Activated CD4-positive, alpha-beta T cell treated with anti-CD3 and anti-CD28 coated beads for 1 hour (primary cell): ENCODE measurements at places on chromosomes 6 and 20.

GRCh38 chr6:163188746-163189145 is 225.8 kb upstream of the QKI start:
- no peak for DNase-seq

GRCh38 chr6:28789553-28790083 is 134.2 kb downstream of the TRIM27 start:
- no peak for DNase-seq

- no peak for DNase-seq
These were observed 23.0 kb downstream of the IL17F start for GRCh38 chr6:52221302-52221701.

DNA sequence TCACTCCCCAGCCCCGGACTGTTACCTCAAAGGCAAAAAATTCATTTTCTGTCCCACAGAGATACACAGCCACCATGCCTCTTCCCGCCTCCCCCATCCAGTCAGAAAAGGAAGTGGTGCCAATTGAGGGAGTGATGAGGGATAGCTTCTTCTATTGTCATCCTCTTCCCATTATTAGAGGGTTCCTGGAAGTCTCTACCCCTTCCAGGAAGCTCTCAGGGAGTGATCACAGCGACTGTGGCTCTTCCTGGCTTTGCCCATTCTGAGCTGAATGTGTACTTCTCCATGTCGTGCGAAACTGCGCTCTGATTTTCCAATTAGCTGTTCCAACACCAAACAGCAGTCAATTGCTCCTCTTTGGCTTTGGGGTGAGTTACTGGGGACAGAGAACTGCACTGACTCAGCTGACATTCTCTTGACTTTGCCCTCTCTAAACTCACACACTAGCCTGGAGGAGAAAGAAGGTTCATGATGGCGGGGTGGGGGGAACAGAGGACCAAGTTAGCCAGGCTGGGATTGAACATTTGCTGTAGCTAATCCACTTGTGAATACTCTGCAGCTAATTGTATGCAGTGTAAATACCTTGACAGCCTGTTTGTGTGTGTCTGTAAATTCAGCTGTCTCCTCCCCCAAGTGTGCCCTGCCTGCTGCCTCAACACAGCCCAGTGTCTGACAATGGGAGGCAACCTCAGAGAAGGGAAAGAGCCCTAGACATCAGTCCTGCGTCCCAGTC is 2.4 kb upstream of the MDGA1 start:
- no peak for DNase-seq

GRCh38 chr6:144849920-144850319 is 564.8 kb downstream of the UTRN start:
- no peak for DNase-seq

- DNase-seq = no peak
These were observed 21.3 kb downstream of the SNAP25 start for GRCh38 chr20:10239954-10240353.

DNA sequence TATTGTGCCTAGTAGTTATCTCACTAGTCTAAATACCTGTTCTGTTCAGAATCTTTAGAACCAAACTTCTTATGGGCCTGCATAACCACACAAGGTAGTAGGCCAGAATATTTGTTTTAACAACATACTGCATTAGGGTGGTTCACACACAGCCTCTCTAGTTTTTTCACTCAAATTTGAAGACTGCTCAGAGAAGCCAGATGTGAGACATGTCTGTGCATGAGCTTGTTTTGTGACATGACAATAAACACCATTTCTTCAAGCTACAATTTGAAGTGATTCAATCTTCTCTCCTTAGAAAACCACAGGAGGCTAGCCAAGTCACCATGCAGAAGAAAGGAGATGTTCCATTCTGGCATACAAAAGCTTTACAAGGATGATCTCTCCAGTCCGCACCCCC is 135.6 kb downstream of the MMS22L start:
- no peak for DNase-seq

- no peak for DNase-seq
These were observed 1.5 kb downstream of the RALY start for GRCh38 chr20:33995053-33995831.

GRCh38 chr6:79557673-79558467 is 20.6 kb upstream of the LCA5 start:
- no peak for DNase-seq

DNA sequence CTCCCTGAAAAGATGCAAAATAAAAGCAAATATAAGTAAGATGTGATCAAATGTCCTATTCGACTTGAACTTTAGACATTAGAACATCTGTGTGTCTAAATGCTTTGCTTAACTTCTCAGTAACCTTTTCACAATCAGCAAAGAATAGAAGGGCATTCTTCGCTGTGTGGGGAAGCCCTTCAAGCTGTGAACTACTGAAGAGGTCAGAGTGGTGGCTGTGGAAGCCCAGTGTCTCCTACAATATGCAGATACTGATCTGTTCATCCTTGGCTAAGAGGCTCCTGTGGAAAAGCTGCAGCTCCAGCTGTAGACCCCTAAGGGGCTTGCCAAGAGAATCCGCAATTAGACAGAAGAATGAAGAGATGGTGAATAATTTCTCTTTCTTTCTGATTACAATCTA is 400.3 kb upstream of the SASH1 start:
- no peak for DNase-seq

GRCh38 chr6:56744528-56744927 is 101.8 kb upstream of the DST start:
- no peak for DNase-seq

- no peak for DNase-seq
These were observed 376.4 kb downstream of the HACE1 start for GRCh38 chr6:104483225-104483834.

DNA sequence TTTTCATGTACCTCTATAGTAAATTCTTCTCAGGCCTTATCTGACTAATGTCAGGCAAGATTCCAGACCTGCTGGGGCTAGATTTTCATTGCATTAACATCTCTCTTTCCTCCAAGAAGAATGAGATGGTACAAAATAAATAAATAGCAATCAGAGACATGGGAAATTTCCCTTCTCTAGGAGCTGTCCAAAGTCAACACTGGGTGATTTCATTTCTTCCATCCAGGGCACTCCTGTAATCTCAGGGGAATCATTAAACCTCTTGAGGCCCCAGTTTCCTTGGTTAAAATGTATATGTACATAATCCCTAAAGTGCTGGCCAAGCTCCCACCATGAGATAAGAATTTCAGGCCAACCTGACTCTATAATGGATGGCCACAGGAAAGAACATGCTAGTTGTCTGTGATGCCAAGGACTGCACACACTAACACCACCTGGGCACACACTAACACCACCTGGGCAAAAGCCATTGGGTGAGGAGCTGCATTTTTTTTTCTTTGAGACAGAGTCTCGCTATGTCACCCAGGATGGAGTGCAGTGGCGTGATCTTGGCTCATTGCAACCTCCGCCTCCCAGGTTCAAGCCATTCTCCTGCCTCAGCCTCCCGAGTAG is 912 bp downstream of the IL17F start:
- DNase-seq = no peak

DNA sequence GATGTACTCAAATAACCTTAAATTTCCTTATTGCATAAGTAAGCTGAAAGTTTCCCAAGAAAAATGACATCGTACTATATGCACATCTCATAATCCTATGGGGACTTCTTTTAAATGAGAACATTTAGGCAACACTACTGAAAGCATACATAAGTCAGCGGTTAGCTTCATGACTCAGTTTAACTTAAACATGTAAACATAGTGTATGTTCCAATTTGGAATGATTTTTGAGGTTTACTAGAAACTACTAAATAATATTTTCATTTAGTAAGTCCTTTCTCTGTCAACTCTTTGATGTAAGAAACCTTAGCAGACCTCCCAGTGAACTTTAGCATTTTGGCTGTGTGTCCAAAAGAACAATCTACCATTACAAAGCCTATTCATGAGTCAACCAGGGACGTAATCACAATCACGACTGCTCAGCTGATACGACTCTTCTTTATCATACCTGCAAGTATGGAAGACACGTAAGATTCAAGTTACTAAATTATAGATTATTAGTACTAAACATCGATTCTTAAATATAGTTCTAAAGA is 19.3 kb downstream of the HIVEP2 start:
- no peak for DNase-seq

- no peak for DNase-seq
These were observed 36.0 kb upstream of the FOXO3 start for GRCh38 chr6:108524528-108525248.

DNA sequence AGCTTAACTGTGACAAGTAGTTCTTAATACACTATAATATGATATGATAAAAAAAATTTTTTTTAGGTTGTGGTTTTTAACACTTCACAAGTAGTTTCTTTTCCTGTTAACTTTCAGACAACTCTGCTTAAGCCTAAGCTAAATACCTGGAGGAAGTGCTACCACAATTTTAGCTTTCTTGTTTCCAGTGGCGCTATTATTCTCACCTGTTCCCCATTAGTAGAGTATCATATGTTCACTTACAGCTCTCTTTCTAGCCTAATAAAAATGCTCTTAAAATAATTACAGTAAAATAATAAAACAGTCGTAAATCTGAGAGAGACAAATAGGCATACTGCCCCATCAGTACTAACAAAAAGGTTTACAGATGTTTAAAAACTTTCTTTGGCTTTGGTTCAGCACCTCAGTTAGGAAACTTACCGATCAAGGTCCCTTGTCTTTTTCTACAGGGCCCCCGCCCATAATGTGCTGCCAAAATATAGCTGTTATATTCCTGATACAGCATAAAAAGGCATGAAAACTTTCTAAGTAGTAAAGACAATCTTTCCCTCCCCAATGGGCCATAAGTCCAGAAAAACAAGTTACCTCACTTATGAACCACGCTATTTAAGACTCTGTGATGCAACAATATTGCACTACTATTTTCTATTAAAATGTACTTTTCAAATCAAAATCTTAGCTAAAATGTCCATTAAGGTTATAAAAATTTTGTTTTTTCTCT is 57.9 kb downstream of the SESN1 start:
- DNase-seq = no peak

GRCh38 chr20:62901891-62902290 is 24.4 kb downstream of the DIDO1 start:
- DNase-seq = no peak

- DNase-seq = no peak
These were observed 110.2 kb downstream of the GJA10 start for GRCh38 chr6:90004511-90004910.

DNA sequence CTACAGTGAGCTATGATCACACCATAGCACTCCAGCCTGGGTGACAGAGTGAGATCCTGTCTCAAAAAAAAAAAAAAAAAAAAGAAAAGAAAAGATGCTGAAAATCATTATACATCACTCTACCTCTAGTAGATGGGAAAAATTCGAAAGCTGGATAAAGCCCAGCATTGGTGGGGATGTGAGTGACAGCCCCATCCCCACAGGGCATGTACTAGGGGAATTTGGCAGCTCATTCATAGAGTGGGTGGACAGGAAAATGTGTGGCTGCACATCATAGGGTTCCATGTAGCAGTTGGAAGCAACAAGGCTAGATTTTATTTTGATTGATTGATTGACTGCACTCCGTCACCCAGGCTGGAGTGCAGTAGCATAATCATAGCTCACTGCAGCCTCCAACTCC is 42.0 kb downstream of the MRPL14 start:
- no peak for DNase-seq

GRCh38 chr20:54618412-54618811 is 143.0 kb downstream of the DOK5 start:
- DNase-seq = no peak

GRCh38 chr6:84953111-84953755 is 188.8 kb upstream of the TBX18 start:
- no peak for DNase-seq

DNA sequence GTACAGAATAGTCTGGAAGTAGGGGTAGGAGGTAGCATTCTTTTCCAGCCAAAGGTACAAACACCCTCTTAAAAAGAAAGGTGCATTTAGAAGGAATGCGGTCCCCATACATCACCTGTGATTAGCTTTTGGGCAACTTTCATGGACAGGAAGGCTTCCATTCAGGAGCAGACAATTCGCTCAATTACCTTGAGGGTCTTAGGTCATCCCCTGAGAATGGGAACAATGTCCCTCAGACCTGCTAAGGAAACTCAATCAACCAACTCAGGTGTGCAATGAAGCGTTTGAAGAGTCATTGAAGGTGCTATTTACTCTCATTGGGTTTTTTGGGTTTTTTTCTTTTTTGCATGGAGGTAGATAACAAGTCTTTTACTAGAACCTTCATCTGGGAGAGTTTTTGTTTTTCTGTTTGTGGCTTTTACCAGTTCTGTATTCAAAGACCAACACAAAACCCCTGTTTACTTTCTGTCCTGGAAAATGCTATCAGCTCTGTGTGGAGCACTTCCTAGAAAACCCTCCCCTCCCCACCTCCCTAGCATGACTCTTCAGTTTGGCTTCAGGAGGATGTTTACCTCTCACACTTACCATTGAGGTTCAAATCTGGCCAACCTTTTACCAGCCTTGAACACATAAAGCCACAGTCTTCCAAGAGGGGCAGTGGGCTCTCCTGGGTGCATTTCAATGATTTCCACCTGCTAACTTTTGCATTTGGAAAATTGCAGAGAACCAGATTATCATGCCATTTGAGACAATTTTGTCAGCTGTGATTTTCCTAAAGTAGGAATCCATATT is 271.2 kb upstream of the PRDM1 start:
- DNase-seq = no peak

DNA sequence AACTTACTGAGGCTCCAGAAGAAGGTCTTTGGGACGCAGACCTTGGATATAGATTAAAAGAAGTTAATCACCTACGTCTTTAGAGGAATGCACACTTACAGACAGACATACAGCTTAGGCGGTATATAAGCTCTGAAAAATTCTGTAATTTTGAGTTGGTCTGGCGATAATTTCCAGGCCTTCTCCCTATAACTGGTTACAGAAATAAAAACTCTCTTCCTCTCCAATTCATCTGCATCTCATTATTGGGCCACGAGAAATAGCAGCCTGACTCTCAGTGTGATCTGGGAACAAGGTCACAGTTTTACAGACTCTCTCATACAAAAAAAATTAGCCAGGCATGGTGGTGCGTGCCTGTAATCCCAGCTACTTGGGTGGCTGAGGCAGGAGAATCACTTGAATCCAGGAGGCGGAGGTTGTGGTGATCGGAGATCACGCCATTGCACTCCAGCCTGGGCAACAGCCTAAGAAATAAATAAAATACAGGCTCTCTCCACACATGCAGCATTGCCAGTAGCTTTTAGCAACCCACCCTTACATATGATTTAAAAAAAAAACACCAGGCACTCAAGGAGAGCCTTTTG is 4.7 kb downstream of the ZBTB24 start:
- DNase-seq = no peak

DNA sequence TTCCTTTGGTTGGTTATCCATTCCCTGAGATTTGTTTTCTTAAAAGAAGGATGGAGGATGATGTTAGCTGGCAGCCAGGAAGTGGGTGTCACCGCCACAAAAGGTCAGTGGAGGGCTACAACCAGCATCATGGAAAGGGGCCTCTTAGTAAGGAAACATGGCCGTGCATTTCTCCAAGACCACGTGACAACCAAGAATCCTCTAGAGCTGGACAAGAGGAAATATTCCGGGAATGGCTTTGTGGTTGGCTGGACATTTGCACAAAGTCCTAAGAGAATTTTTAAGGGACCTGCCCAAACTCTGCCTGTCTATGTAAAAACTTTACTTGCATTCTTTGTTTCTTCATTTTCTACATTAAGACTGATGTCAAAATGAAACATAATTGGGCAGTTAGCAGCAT is 399.9 kb upstream of the MARCKS start:
- DNase-seq = no peak

GRCh38 chr6:146938266-146938665 is 266.0 kb upstream of the STXBP5 start:
- DNase-seq = no peak

- no peak for DNase-seq
These were observed 211.2 kb downstream of the C6orf118 start for GRCh38 chr6:165098165-165098564.
